ENCODE measurements at places on chromosomes 3 and 15. TPM values are rescaled to one million over a fixed set of nuclear protein-coding genes. Genes with fewer than 3 reads are reported as not detected.

GRCh38 chr3:50122071-50122470 is 33.1 kb upstream of the SEMA3F start:
- DNase-seq, result no peak

LTF gene
- total RNA-seq, result not detected

DNA sequence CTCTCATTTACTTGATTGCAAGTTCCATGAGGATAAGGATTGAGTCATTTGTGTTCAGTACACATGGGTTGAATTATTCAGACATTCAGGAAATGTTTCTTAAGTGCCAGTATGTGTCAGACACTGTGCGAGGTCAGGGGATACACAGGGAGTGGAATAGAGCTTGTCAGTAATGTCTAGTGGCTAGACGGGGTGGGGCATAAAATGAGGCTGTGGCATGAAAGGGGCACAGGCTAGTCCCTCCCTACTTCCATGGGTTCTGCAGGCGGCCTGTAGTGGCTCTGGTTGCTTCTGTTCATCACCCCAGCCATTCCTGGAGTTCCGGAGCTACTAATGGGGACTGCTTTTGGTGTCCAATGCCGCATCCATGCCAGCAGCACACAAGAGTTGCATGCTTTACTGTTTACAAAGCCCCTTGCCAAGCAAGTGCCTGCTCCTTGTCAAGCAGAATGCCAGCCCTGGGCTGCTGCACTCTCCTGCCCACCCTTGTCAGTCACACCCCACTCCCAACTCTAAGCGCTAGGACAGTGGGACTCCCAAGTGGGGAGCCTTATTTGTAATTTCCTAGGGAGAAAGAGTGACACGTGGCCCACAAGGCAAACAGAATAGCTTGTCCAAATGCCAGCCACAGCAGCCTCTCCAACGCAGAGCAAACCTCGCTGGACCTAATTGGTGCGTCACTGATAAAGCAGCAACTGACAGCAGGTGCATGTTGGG is 70.8 kb downstream of the RAB11A start:
- DNase-seq, result no peak

DNA sequence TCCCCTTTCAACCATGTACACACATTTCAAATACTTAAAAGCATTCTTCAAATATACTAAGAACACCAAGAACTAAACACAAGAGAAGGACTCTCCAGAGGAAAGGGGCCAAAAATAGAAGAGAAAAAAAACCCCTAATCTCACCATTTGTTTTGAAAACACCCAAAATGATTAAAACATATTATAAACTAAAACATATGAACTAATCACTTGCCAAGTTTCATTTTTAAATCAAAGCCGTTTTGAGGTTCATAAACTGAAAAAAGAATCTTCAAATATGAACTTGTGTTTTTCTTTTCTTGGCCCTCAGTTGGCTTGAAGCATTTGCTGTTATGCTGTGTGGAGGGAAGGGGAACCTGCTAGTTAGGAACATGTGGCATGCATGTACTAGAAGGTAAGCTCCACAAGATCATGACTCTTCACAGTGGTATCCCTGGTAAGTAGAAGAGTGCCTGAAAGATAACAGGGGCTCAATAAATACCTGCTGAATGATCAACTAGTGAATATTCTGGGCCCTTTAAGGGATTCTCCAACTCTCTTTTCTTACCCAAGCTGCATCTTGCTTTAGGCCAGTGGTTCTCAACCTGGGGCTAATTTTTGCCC is 224.5 kb downstream of the TIGIT start:
- no peak for DNase-seq

- no peak for DNase-seq
Observed at GRCh38 chr15:31019986-31020385, 28.6 kb upstream of the MTMR10 start.

- peak; percentile 85 for DNase-seq
Observed at GRCh38 chr3:58008141-58009025, at the start of gene FLNB. Gene FLNB (plus strand): TSS chr3:58008422. CDS start chr3:58008565, 143 bp downstream.

DNA sequence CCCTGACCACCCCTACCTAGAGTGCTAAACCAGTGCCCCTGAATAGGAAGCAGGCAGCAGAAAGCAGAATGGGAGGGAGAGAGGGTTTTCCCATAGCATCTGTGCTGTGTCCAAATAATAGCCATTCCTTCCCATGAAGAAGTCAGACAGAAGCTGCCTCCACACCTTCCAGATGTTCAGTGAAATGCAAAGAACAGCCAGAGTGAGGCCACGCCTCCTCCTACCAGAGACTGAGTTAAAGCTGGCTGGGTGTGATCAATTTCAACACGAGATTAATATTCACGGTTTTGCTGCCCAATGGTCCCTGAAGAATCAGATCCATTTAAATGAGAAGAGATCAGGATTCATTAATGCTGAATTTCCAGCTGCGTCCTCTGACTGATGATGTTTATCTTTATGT is 111.8 kb downstream of the SRGAP3 start:
- DNase-seq, result no peak

DNA sequence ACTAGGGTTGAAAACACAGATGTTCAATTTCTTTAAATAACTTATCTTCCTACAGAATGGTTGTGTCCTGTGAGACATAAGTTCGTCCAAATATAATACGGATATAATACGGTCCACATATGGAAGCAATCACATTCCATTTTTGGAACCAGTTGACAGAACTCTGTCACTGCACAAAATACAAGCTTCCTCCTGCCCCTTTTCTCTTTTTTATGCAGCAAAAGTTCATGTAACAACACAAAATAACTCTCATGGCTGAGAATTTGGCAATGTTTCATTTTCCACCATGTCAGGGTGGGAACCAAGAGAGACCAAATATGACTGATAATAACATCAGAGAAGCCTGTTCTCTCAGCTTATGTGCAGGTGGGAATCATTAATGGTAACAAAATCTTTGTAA is 158.1 kb upstream of the ZNF385D start:
- no peak for DNase-seq

GRCh38 chr3:39099242-39099641 is 8.2 kb downstream of the GORASP1 start:
- DNase-seq, result no peak

DUOXA1 gene
- total RNA-seq, result 0.68 TPM

DNA sequence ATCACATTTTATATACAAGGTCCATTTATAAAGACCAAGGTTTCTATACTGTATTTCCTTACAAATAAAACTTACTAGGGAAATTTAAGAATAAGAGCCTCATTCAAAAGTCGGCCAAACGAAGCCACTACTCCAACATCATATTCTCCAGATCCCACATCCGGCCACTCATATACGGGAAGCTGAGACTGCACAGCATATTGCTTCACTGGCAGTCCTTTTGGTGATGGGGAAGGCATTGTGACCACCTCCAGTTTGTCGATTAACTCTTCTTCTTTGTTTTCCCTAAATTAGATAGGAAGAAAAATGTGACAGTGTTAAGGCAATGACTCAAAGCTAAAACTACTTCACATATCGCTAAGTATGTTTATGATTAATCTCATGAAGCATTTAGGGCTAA is 2.7 kb downstream of the MTFMT start:
- DNase-seq, result no peak

TGM5 gene
- total RNA-seq, result not detected

- peak; percentile 39 for DNase-seq
Observed at GRCh38 chr15:94582368-94582767, 351.0 kb downstream of the MCTP2 start.

SPINT1 gene
- 6.6 TPM for total RNA-seq

DNA sequence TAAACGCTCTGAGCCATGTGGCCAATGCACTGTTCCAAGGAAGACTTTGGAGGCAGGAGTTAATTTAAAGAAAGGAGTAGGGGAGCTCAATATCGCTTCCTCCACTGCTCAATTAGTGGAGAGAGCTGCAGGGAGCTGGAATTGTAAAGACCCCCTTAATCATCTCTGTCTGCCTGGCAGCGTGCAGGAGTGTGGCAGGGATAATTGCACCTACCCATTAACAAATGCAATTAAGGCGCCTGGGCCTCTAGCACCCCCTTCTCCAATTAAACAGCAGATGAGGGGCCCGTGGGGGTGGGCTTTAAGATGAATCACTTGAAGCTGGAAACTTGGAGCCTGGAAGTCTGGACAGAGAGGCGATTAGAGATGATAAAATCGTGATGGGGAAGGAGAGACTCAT is 61.7 kb upstream of the GLCE start:
- no peak for DNase-seq

GRM7 gene
- not detected for total RNA-seq

DNA sequence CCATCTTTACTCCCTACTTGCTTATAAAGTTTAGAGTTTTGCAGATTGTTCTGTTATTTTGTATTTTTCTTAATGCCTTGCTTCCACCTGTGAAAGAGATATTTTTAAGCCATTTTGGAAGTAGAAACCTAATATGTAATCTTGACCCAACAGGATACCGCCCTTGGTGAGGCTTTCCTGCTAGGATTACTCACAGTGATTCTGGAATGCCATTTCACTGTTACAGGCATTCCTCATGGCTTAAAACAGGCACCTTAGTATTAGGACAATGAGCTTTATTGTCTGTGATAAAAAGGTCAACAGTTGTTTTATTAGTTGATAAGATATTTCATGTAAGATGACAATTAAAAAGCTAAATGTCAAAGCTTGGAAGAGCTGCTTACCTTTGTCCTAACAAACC is 58.2 kb downstream of the PHLDB2 start:
- no peak for DNase-seq

DNA sequence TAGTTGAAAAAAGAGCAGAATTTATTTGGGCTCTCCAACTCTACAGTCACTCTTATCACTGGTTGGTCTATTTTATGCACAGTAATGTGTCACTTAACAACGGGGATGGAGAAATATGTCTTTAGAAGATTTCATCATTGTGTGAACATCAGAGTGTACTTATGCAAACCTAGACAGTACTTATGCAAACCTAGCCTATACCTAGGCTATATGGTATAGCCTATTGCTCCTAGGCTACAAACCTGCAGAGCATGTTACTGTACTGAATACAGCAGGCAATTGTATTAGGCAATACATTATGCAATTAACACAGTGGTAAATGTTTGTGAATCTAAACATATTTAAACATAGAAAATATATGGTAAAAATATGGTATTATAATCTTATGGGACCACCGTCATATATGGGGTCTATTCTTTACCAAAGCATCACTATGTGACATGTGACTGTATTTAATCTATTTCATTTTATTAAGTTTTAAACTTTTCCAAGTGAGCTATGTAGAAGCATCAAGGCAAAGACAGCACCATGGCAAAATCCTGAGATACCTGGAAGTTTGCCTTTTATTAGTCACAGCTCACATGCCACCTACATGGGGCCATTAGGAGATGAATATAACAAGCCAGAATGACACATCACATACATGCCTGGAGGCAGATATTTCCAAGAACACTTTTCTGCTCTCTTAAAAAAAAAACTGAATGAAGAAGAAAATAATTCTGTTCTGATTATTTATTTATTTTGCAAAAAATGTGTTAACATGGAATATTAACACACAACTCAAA is 537.4 kb downstream of the TUSC7 start:
- no peak for DNase-seq

- no peak for DNase-seq
Observed at GRCh38 chr15:36671017-36671416, 91.6 kb downstream of the CDIN1 start.

GRCh38 chr15:70111203-70112073 is 13.7 kb upstream of the TLE3 start:
- DNase-seq, result no peak

DNA sequence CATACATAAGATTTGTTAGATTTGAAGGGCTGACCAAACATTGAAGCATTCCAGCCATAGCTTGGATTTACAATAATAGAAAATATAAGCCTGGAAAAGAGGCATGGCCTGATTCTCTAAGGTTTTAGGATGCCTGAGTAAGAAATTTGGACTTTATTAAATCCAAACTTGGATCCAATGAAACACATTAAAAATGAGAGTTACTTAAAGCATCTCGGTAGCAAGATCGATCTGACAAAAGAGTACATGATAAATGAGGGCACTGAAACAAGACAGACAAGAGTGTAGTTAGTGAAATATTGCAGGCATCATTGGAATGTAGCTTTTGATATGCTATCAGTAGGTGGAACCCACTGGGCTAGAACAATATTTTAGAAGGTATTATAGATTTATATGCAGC is 855.7 kb upstream of the DPPA4 start:
- DNase-seq, result no peak

DNA sequence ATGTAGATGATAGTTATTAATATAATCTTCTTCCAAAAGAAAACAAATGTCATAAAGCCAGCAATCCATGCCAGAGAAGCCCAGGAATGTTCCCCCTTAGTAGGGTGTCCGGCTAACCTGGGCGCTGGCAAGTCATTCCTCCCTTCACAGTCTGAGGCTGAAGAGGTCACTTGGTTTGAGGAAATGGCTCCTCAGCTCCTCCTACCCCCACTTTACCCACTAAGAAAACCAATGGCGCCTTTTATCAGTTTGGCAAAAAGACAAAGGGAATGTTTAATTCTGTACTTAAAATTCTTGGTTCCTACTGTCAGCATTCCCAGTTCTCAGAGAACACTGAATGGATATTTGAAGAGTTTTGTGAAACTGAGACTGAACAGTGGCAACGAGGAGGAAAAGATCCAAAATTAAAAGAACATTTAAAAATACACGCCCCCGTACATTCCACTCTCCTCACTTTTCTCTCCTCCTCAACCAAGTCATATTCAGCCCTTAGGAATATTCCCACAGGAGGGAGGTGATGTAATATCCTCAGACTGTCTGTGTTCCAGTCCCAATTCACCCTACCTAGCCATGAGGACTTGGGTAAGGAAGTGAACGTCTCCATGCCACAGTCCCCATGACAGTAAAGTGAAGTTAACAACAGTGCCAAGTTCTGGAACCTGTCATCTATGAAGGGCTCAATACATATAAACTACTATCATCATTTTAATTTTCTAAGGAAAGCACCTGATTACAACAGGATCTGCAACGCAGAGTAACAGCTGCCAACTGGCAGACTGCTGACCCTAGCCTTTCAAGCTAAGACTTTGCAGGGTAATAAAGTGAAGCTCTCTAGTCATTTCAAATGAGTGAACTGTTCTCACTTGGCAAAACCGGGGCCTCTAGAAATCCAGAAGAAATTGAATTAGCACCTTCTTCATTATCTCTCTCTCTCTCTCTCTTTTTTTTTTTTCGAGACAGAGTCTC is 234.5 kb upstream of the ICE2 start:
- no peak for DNase-seq

- DNase-seq, result no peak
Observed at GRCh38 chr3:188067932-188068331, 86.0 kb upstream of the LPP start.

DNA sequence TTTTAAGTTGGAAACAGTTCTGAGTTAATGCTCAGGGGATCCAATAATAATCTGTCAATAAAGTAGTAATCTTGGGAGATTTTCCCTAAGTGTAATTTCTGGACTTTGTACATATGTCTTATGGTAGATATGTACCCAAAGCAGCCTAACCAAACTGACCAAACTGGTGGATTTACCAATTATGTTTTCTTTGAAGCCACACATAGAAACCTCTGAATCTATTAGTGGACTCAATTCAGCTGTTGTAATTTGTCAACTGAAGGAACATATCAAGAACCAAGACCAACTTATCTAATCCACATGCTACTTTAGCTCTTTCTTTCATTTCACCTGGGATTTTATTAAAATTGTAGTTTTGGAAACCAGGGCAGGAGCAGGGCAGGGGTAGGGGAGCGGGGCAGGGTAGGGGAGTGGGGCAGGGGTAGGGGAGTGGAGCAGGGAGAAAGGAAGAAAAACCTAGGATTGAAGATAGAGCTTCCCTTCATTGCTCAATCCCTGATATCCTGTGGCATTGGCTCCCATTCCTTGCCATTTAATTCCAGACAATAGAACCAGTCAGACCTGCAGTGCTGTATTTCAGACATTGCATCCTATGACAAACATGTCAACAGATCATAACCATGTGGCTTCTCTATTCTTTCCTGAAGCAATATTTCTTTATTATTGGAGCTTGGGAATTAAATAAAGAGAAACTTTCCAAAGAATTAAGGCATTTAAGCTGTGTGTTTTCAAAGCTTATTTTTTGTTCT is 101.8 kb downstream of the NFKBIZ start:
- DNase-seq, result no peak

Data from activated naive CD8-positive, alpha-beta T cell treated with anti-CD3 and anti-CD28 coated beads, Interleukin-2, amount 10 ng/mL, durations not matched to agents 7 days and 5 days (primary cell).